ENCODE measurements at places on chromosomes 6 and 20.

GRCh38 chr6:32271429-32271828, 47.6 kb upstream of the NOTCH4 start:
- DNase-seq = peak; percentile 54

GRCh38 chr6:69246983-69247382, 549.8 kb downstream of the LMBRD1 start:
- no peak for DNase-seq

GRCh38 chr20:46767127-46767761, 57.8 kb downstream of the SLC2A10 start:
- DNase-seq = no peak

DNA sequence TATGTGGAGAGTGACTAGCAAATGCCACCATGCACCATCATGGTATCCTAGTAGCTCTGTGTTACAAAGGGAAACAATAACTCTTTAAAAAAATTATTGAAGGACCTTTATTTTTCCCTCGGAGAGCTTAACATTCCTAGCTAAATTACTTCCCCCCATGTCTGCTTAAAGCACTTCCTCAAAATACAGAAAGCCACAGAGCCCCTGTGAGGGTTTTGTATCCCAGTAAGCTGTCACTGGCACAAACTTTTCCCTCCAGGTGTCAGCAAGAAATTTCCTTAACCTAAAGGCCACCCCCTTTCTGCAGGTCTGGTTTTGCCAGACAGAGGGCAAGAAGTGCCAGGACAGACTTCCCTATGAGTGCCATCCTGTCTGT, 340.0 kb upstream of the PRDM1 start:
- no peak for DNase-seq

DNA sequence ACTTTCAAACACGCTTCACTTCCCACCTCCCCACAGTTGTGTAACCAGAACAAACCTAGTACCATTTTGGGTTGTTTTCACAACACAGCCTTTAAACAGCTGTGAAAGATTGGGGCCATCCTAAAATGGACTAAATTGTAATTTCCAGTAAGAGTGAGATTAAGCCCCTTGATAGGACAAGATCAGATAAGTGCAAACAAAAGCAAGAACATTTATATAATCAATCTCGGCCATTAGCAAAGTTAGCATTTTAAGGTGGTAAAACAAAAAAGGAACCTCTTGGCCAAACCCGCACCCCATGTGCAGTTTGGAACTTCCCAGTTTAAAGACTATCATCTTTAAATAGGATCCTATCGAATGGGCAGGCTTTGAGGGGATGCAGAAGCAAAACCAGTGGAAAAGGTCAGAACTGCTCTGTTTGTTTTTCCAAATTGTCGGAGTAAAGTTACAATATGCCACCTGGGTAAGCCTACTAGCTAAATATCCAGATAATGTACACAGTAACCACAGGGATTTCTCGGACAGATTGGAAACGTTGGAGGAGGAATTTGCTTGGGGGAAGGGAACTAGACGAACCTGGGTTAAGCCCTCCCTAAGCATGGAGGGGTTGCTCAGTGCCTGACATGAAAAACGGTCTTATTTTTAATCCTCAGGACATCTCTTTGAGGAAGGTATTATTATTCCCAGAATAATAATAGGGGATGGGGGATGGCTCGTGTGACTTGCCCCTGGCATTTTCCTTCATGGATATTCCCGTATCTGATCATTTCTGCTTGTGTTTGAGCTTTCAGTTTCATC, 159.8 kb upstream of the SALL4 start:
- no peak for DNase-seq

- DNase-seq = no peak
These were observed 184.0 kb downstream of the GPX5 start for GRCh38 chr6:28709478-28710349.

- DNase-seq = no peak
These were observed 336.4 kb upstream of the OPRM1 start for GRCh38 chr6:153702671-153703070.

- DNase-seq = no peak
These were observed 18.3 kb downstream of the SDCBP2 start for GRCh38 chr20:1310506-1311190.

DNA sequence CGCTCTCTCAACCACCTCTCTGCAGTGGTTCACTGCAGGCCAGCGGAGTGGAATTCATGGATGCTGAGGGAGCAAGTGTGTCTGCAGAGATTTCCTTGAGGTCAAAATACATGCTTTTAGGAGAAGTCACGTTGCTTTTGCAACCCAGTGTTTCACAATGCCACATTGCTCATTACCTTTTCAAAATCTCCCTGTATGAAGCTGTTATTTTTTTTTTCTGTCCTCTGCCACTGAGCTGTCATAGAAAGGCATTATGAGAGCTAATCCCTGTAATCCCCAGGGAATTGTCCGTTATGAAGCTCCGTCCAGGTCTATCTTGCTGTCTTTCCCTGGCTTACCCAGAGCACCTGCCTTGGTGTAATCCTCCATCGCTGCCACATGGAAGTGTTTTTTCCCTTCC, 60.5 kb upstream of the SLC22A23 start:
- peak; percentile 20 for DNase-seq

DNA sequence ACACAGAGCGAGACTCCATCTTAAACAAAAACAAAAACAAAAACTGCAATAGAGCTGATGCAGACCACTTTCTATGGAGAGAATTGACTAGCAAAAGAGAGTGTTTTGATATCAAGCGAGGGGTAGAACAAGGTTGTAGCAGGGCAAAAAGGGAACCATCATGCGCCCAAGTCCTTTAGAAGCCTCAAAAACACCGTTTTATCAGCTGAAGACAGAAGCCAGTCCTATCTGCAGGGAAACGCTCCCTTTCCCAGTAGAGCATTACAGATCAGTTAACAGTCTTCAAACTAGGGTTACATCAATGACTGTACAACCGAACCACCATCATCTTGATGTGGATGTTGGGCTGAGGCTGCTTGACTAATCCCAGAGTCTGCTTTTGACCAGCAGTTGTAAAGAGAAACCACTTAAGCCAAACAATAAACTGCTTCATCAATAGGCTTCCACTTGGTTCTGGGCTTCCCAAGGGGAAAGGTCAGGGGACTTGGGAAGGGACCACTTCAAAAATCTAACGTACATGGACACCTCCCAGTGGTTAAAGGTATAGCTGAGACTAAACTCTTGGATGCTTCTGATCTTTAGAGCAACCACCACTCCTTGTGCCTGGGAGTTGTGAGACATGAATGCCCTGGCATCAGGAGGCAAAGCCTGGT, 59.6 kb upstream of the SPDEF start:
- DNase-seq = no peak

GRCh38 chr20:9742821-9743220, 96.1 kb downstream of the PAK5 start:
- DNase-seq = no peak

DNA sequence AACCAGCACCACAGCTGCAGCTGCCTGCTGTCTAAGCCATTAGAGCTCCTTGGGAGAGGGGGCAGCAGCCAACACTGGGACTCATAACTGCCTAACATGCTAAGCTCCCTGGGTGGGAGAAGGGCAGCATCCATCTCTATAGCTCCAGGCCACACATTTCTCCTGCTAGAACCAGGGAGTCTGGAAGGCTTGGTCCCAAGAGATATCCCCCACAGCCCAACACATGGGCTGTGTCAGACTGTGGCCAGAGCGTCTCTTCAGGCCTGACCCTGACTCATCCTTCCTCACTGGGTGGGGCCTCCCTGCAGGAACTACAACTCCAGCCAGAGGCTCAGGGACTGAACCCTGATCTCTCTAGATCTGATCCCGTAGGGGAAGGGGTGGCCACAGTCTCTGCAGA, 411.1 kb downstream of the HDGFL1 start:
- DNase-seq = no peak

GRCh38 chr6:88262332-88262731, 96.2 kb upstream of the CNR1 start:
- DNase-seq = peak; percentile 50

- DNase-seq = no peak
These were observed 62.6 kb upstream of the FAM83B start for GRCh38 chr6:54784011-54784410.

DNA sequence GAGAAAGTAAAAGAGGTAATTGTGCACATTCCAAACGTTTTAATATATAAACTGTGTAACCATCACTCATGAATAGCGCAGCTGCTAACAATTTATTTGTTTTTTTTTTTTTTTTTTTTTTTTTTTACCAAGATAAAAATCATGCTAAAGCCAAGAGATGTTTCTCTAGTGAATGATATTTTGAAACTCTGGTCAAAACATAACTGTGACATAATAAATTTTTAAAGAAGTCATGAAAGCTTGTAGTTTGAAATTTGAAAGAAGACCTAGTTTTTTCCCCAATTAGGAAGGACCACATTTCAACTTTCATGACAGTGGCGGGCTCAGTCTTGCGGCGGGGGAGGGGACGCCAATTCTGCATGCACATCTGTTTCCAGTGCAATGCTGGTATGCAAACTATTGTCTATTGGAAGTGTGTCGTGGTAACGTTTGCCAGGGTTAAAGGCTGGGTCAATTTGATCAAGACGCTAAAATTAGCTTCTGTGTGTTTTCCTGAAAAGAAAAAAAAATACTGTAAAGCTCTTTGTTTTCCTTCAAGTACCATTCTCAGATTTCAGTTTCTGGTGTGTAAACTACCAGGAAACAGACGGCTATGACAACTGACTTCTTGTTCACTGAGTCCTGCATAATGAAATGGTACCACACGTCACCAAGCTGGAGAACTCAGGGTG, 211.9 kb downstream of the FOXC1 start:
- DNase-seq = no peak

- DNase-seq = no peak
These were observed 129.9 kb upstream of the GRIK2 start for GRCh38 chr6:101263596-101263995.

DNA sequence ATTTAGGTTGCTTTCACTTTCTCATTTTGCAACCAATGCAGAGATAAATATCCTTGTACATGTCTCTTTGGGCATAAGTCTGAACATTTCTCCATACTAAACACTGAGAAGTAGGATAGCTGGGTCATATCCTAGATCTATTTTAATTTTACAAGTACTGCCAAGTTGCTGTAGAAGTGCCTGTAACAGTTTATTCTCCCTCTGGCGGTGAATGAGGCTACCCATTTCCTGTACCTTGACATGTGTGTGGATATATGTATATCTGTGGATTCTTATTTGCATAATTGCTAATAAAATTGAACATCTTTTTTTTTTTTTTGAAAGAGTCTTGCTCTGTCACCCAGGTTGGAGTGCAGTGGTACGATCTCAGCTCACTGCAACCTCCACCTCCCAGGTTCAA, 48.0 kb upstream of the PNRC1 start:
- peak; percentile 31 for DNase-seq

DNA sequence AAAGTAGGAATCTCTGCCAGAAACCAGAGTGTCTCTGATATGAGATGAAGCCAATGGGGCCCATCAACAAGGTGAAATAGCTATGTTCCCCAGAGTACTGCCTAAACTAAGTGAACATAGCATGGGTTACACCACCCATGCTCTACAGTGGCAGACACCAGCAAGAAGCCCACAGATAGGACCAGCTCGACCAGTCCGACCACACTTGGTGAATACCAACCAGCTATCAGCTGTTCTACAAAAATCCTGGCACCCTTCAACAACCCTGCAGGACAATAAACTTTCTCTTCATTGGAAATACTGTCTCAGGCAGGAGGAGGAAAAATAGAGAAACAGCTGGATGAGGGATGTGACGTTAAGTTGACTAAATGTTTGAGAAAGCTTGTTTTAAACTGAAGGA, 311.4 kb downstream of the EPM2A start:
- DNase-seq = no peak

DNA sequence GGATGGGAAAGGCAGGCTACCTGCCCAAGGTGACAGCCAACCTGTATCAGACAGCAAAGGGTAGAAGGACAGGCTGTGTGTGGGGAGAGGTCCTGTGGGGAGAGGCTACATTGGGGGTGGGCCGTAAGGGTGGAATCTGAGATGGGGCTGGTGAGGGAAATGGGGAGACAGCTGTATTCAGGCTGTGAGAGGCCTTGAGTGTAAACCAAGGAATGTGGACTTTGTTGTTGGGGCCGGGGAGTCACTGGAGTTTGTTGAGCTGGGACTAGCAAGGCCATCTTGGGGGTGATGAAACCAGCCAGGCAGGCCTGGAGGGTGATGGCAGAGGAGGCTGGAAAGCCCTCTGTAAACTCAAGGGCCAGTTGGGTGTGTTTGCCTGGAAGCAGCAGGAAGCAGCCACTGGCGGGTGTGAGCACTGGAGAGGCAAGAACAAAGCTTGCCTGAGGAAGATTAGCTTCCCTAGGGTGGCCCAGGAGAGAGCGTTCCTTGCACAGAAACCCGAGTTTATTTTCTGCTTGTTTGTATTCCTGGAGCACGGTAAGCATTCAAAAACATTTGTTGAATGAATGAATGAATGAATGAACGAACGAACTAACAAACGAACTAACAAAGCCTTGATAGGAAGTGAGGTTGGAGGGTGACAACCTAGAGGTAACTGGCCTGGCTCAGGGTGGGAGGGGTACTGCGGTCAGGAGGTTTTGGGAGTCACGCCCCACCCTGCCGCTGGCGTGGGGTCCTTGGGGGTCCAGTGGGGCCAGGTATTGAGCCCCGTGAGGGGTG, 18.9 kb downstream of the TTBK1 start:
- DNase-seq = no peak

DNA sequence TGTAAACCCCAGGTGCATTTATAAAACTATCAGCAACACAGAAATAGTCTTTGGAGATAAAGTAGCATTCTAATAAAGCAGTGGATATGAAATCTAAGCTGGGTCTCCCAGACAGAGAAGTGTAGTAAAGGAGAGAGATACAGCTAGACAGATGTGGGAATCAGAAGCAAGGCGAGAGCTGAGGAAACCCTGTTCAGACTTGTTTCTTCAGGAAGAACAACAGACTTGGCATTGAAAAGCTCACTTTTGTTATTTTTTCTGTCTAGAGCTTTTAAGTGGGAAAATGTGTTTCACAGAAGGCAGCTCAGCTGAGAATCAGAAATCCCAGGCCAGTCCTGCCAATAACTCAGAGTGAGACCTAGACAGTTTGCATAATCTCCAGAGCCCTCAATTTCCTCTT, 52.9 kb downstream of the SLC35B3 start:
- DNase-seq = no peak

GRCh38 chr6:124901084-124901483, 61.2 kb upstream of the RNF217 start:
- DNase-seq = no peak

- DNase-seq = no peak
These were observed 87.2 kb upstream of the RIN2 start for GRCh38 chr20:19670829-19671228.

- peak; percentile 89 for DNase-seq
These were observed 271.2 kb downstream of the PRL start for GRCh38 chr6:22025468-22026163.

- no peak for DNase-seq
These were observed 195.0 kb upstream of the MAN1A1 start for GRCh38 chr6:119544325-119545175.

DNA sequence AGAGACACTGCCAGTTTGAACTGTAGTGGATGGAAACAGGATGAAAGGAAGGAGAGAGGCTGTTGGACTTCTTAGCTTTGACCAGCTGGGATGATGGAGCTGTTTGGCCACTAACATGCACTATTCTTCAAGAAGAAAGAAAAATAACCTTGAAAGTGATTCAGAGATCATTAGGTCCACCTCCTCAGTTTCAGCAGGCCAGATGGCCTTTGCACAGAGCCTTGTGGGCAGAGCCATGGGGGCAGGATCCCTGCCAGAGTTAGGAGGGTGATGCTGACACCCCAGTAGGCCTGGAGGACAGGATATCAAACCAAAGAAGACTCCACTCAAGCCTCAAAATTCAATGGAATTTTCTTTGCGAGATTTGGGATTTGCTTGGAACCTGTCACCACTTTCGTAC, 74.5 kb upstream of the TMEM181 start:
- no peak for DNase-seq

GRCh38 chr6:139990026-139990686, 615.7 kb upstream of the CITED2 start:
- peak; percentile 13 for DNase-seq

All from inflammatory macrophage treated with lipopolysaccharide for 1 hour (primary cell).